ENCODE measurements at places on chromosomes 6 and 20.

- DNase-seq: no peak
Observed at GRCh38 chr6:3370361-3371221, 86.3 kb downstream of the SLC22A23 start.

DNA sequence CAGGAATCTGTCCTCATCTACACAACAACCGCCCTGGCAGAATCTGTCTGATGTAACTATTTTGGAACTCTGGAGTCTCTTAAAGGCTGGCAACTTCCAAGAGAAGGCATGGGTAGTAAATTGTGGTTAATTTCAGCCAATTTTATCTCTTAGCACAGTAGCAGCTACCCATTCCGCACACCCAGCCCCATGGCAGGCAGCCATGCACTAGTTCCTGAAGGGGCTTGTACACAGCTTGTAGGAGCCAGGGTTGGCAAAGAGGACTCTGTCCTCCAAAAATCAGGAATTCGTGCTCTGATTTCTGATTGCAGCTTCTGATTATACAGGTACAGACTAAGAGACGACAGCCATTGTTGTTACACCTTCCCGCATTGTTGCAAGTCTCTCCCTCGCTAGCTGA lies 155.9 kb downstream of the RNF144B start:
- DNase-seq: no peak

DNA sequence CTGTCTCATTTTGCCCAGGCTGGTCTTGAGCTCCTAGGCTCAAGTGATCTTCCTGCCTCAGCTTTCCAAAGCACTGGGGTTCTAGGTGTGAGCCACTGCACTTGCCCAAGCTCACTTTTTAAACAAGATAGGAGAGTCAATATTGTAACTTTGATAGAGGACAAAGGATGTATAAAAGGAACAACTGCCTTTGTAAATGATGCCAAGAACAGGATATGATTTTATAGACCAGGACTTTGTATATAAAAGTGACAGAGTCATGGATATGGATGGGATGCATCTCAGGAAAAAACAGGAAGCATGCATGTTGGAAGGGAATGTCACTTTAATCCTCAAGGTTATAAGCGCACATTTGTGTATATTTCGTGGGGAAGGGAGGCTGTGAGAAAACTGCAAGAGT lies 338.4 kb downstream of the PRL start:
- DNase-seq: no peak

DNA sequence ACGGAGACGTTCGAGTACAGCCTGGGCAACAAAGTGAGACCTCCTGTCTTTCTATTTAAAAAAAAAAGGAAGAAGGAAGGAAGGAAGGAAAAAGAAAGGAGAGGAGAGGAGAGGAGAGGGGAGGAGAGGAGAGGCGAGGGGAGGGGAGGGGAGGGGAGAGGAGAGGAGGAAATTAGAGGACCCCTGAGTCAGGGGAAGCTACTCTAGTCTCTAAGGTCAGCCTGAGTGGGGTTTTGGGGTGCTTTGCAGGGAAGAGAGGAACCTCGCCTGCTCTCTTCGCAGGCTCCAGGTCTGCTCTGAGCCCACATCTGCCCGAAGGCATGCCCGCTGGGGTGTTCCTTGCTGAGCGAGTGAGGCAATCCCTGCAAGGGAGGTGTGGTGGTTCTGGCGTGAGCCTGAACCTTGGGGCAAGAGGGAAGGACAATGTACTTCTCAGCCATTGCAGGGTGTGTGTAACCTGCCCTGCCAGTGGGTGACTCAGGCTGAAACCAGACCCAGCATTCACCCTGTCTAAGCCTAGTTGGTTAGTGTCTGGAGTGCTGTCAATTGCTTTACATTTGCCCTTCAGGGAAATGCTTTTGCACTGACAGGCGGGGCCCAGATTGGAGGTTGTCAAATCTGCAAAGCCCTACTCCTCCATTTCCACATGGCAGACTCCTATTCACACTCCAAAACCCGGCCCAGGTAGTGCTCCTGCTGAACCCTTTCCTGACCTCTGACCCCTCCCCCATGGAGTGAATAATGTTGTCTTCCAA lies 15.3 kb upstream of the MMP9 start:
- peak; percentile 54 for DNase-seq

GRCh38 chr6:157461000-157461915 lies 80.3 kb downstream of the ZDHHC14 start:
- peak; percentile 93 for DNase-seq

- no peak for DNase-seq
Observed at GRCh38 chr6:111767752-111768430, 105.4 kb downstream of the FYN start.

GRCh38 chr6:7025861-7026260 lies 81.9 kb upstream of the RREB1 start:
- DNase-seq: no peak

DNA sequence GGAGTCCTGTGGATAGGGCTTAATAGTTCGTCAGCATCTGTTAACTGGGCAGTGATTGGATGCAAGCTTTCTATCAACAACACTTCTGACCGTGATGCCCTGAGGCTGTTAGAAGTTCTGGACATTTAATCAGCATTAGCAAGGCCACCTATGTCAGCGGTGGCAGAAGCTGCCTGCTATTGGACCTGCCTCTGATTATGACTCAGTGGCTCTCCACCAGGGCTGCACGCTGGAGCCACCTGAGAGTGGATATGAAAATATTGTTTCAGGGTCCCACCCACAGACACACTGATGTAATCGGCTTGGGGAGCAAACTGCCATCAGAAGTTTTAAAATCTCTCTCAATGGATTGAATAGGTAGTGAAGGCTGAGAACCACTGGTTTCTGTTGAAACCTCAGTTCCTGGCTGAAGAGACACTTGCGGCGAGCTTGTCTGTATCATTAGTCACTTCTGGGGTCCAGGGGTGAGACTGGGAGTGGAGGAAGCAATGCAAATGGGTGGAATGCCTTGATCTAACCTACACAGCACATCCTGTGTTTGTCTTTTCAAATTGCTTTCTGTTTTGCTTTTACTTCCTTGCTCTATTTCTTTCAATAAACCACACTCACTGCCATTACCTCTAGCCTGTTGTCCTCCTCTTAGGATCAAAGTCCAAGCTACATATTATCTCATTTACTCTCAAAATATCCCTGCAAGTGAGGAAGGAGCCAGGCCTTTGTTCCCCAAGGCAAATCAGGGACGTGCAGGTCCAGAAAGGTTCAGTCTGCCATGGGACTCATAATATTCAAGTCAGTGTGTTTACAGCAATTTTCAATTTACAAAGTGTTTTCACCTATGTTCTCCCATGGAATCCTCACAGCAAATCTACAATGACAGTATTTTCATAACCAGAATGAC lies 4.2 kb downstream of the CLIC5 start:
- peak; percentile 93 for DNase-seq

- DNase-seq: no peak
Observed at GRCh38 chr6:120873125-120873865, 461.0 kb downstream of the TBC1D32 start.

DNA sequence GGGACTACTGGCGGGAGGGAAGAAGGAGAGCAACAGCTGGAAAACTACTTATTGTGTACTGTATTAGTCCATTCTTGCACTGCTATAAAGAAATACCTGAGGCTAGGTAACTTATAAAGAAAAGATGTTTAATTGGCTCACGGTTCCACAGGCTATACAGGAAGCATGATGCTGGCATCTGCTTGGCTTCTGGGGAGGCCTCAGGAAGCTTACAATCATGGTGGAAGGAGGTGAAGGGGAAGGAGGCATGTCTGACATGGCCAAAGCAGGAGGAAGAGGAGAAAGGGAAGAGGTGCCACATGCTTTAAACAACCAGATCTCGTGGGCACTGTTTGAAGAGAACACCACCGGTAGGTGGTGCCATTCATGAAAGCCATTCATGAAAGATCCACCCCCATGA lies 67.3 kb downstream of the GMDS start:
- DNase-seq: no peak

GRCh38 chr6:14202947-14203346 lies 85.4 kb downstream of the CD83 start:
- DNase-seq: no peak

DNA sequence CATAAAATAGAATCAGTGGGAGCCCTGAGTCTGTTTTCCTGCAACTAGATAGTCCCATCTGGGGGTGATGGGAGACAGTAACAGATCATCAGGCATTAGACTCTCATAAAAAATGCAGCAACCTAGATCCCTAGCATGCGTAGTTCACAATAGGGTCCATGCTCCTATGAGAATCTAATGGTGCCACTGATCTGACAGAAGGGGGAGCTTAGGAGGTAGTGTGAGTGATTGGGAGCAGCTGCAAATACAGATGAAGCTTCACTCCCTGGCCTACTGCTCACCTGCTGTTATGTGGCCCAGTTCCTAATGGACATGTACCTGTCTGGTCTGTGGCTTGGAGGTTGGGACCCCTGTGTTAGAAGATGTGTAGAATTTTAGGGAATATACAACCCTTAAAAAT lies 904.5 kb upstream of the EPHA7 start:
- DNase-seq: peak; percentile 5

DNA sequence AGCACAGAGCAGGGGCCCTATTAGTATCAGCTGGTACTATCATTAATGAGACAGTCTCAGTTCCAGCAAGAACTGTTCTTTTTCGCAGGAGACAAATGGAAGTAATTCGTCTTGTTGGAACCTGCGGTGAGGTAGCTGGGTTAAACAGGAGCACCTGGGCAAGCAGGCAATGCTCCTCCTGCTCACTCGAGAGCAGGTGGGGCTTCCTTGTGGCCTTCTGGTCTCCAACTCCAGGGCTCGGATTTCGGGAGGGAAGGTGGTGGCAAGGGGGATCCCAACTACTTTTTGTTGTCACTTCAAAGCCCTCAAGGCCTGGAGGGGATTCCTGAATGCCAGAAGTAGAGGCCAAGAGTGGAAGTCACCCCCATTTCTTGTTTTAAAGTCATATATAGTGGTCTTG lies 1.3 kb upstream of the SPEF1 start:
- DNase-seq: no peak

DNA sequence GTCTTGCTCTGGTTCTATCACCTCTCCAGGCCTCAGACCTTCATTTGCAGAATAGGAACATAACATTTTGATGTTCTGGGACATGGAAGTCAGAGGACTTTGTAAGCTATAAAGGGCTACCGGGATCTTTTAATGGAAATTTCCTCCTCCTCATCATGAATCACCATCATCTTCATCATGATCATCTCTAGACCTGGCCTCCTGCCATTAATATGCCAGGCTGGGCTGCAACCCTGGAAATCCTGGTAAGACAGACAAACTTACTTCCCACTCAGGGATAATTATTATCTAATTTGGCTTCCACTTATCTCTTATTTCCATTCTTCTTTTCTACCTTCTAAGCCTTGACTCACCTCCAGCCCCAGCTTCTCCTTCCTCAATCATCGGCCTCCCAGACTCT lies 41.0 kb upstream of the MRPS18A start:
- no peak for DNase-seq

- no peak for DNase-seq
Observed at GRCh38 chr20:8128291-8129060, 3.6 kb upstream of the PLCB1 start.

- no peak for DNase-seq
Observed at GRCh38 chr20:1933465-1933870, 38.3 kb downstream of the SIRPA start.

DNA sequence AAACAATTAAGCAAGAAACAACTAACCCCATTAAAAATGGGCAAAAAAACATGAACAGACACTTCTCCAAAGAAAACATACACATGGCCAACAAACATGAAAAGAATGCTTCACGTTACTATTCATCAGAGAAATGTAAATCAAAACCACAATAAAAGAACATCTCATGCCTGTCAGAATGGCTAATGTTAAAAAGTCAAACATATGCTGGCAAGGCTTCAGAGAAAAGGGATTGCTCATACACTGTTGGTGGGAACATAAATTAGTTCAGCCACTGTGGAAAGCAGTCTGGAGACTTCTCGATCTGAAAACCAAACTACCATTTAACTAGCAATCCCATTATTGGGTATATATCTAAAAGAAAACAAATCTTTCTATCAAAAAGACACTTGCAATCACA lies 217.5 kb downstream of the TINAG start:
- DNase-seq: no peak

DNA sequence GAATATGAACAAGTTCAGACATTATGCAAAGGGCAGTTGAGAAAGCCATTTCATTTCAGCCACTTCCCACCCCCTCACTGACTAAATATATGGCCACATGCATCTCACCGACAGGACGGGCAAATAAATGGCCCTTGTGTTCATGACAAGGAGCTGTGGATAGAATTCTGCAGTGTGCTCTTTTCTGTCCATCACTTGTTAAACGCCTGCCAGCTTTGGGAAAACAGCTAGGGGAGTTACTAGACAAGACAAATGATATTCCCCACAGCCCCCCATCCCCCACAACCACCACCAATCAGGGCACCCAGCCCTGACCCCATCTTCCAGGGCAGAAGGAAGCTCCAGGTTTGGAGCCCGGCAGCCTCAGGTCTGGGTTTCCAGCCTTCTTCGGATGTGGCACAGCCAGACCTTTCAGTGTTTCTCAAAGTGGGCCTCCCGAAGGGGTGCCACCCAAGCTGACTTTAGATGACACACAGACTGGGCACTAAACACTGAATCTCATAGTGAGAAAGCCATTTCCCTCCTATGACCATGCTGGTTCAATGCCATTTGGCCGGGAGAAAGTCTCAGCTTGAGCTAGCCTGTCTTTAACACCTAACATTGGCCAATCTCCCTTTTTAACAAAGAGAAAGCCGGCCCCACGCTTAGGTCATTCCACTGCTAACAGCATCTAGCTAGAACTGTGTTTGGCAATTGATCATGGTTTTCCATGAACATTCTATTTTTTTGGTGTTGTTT lies 4.0 kb upstream of the RIPOR3 start:
- no peak for DNase-seq

DNA sequence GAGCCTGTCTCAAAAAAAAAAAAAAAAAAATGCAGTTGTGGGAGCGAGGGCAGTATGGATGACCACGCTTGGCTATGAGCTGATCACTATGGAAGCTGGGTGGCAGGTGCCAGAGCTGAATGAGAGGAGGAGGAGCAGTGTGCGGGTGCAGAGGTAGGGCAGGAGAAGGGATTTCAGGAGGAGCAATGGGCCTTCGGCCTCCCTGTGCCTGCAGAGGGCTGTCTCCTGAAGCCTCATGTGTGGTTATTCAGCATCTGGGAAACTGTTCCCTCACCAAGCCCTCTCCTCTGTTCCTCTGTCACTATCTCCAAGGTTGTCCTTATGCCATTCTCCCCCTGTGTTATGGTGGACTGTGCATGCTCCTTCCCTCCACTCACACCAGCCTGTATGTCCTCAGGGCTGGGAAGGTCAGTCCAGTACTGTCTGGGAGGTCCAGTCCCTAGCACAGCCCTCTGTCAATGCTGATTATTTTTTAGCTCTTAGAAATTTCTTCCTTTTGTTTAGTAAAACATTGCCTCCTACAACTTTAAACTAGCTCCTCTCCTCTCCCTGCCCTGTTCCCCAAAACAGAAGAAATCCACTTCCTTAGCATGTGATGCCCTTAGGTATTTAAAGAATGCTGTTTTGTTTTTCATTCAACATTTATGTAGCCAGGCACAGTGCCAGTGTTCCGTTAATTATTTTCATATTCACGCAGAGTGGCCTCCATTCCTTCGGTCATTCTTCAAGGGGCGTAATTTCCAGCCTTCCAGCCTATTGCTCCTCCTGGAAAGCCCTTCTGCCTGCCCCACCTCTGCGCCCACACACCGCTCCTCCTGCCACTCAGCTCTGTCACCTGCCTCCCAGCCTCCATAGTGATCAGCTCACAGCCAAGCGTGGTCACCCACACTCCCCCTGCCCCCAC lies 48.9 kb downstream of the CNBD2 start:
- no peak for DNase-seq

GRCh38 chr20:19251958-19252357 lies 39.5 kb downstream of the SLC24A3 start:
- DNase-seq: no peak

GRCh38 chr6:170473301-170473717 lies 79.8 kb downstream of the PSMB1 start:
- no peak for DNase-seq

GRCh38 chr20:53517146-53517545 lies 76.5 kb downstream of the ZNF217 start:
- DNase-seq: no peak

GRCh38 chr6:105711216-105711615 lies 308.3 kb upstream of the PREP start:
- DNase-seq: no peak

Measured in GM12865 (cell line).